Left cardiac atrium (tissue), 4 donors: ENCODE measurements at places on chromosomes 11 and 22.

DNA sequence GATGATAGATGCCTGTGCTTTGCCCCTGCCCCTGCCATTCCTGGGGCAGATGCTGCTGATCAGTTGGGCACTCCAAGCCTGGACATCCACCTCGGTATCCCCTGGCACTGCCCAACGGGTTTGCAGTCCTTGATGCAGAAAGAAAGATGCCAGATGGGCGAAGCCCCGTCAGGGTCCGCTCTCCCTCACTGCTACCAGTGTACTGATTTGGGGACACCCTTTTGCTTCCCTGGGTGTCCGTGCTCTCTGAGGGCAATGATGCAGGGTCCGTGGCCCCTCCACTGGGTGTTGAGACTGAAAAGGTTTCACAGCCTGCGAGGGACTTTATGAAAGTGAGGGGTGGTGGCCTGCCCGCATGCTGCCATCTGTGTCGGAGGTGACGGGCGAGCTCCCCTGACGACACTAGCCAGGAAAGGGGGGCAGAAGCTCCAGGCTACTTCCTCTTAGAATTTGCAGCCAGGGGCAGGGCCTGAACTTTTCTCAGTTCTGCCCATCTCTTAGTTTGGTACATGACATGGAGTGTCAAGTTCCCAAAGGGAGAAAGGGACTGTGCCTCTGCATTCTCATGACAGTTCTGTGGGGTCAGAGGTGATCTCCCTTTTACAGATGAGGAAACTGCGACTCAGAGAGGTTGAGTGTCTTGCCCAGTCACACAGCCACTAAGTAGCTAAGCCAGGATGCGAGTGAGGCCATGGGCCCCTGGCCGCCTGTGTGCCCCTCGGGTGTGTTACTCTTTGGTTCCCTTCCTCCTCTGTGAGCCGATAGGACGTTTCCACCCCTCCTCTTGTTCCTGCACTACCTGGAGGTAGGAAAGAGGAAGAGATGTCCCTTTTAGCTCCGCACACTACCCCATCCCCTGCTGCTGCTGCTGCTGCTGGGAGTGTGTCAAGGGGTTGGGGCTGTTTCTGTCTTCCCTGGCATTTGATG lies 96.6 kb downstream of the BCR start:
- DNase-seq: no peak

DNA sequence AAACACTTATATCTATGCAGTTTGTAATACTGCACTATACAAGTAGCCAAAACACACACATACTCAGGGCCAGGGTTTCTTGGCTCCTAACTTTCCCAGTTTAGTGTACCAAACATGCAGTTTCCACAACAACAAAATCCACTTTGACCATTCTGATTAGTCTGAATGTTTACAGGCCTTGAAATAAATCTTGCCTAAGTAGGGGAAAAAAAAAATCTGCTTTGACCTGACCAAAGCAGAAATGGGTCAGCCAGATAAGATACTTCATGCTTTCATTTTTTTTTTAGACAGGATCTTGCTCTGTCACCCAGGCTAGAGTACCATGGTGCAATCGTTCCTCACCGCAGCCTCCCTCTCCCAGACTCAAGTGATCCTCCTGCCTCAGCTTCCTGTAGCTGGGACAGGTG lies 10.1 kb downstream of the PRR14L start:
- DNase-seq: no peak

GRCh38 chr22:33823552-33823951 lies 96.7 kb downstream of the LARGE1 start:
- peak; percentile 36 for DNase-seq

DNA sequence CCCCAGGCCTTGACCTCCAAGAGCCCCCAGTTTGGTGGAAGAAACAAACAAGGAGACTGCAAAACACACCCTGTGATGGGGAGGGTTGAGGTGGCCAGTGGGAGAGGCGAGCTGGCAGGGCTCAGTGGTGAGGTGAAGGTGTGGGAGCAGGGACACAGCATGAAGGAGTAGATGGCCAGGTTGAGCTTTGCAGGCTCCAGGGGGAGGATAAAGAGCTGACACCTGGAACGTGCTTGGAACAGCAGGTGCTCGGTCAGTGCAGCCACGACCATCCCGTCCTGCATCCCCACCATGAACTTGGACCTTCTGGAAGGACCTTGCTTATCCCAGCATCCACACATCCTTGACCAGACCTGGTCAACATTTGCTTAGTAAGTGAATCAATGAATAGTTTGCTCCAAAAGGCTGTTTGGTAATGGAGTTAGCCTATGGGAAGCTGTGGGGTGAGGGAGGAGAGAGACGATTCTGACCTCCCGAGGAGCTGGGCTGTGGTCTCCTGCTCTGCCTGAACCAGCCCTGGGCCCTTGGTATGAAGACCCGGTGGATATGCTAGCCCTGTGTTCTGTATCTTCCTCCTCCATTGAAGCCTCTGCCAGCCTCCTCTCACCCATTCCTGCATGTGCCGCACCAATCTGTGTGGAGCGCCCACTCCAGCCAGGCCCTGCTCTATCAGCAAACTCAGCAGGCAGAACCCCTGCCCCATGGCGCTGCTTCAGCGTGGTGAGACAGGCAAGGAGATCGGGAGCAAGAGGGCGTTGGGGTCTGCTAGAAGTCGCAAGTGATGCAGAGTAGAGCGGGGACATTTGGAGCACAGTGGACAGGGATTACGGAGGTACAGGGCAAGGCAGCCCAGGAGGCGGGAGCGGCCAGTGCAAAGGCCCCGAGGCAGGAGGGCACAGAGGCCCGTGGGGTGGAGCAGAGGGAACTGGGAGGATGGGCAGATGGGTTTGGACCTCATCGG lies 9.9 kb downstream of the LINC01488 start:
- no peak for DNase-seq

GRCh38 chr22:20588843-20589581 lies 81.6 kb downstream of the MED15 start:
- DNase-seq: no peak

GRCh38 chr11:44400431-44400830 lies 90.5 kb upstream of the ALX4 start:
- DNase-seq: no peak

DNA sequence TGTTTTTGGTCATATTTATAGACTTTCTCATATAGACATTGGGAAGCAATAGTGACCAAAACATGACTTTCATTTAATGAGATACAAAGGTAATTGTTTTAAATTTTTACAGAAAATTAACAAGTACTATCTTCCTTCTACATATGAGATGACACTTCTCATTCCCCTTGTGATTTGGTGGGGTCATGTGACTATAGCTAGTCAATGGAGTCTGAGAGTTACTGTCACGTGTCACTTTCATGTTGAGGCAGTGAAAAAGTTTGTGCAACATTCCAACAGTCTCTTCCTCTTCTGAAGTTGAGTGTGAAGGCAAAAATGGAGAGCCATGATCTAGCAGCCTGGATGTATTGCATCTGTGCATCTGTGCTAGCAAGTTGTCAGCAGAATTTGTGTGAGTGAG lies 618.3 kb upstream of the LRRC4C start:
- no peak for DNase-seq

DNA sequence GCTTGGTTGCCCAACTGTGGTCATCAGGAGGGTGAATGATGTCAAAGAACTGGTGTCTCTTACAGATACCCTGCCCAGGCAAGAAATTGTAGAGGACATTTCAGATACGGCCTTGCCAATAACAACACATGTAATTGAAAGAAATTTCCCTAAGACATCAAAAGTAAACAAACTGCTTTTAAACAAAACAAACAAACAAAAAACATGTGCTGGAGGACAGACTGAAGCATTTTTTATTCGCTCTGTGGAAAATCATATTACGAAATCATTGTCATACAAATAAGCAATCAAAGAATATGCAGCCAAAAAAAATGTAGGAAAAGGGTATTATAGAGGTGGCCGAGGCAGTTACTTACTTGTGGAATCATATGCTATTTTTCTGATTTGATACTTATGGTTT lies 52.1 kb upstream of the MYEOV start:
- DNase-seq: no peak

GRCh38 chr22:41910050-41911000 lies 4.5 kb downstream of the SHISA8 start:
- DNase-seq: peak; percentile 52

DNA sequence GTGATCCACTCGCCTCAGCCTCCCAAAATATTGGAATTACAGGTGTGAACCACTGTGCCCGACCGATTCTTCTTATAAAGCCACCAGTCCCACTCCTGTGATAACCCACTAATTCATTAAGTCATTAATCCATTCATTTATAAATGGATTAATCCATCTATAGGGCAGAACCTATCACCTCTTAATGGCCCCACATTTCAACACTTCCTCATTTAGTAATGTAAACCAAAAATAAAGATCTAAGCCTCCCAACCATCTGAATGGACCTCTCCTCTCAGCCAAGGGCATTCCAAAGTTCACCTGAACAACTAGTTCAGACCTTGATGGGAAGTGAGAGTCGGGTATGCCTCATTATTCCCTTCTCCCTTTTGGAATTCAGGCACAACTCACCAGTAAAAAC lies 9.9 kb upstream of the MRPL11 start:
- no peak for DNase-seq

GRCh38 chr11:126257764-126258163 lies 10.9 kb downstream of the SRPRA start:
- no peak for DNase-seq

GRCh38 chr11:84019571-84020194 lies 733.5 kb upstream of the CCDC90B start:
- no peak for DNase-seq

GRCh38 chr11:1219834-1220815 lies 2.7 kb upstream of the MUC5B start:
- peak; percentile 13 for DNase-seq

GRCh38 chr11:11206484-11206883 lies 146.6 kb downstream of the CSNK2A3 start:
- DNase-seq: no peak

DNA sequence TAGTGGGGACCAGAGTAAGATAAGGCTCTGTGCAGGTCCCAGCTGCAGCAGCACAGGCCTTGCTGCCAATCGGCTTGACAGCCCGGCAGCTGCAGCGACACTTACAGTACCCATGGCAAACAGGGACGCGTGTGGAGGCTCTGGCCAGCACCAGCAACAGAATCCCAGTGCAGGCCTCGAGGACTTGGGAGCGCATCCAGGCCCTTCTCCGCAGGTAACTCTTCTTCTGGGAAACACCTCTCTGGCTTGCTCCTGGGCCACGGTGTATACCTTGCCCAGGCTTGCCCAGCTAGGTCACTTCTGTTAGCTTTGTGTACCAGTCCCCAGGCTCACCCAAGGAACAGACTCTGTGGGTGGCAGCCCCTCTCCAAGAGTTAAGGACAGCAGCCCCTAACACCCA lies 126.7 kb downstream of the CTTN start:
- DNase-seq: no peak

- DNase-seq: no peak
These were observed 247.6 kb downstream of the CADM1 start for GRCh38 chr11:115256397-115257197.
